GM19239 (cell line): ENCODE measurements at places on chromosomes 11 and 22.

DNA sequence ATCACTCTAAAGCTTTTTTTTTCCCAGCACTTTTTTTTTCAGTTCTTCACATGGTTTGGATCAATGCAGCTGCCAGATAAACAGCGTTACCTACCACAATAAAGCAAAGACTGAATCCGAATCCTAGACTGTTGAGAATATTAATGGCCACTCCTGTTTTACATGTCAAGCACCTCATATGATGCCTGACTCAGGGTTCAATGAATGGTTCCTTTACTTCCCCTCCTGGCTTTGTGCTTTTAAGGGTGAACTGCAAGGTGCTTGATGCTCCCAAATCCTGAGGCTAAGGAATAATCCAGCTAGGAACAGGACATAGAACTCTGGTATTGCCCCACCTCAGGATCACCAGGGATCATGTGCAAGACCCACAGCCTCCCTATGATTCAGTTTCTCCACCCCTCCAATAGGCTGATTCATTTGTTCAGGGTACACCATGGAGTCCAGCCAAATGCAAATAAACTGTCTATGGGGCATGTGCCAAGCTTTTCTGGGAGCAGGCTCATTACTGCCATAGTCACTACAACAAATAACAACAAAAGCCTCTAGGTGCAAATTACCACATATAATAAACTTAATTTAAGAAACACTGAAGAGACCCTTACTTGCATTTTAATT is 104.3 kb downstream of the GAB2 start:
- DNase-seq = no peak

DNA sequence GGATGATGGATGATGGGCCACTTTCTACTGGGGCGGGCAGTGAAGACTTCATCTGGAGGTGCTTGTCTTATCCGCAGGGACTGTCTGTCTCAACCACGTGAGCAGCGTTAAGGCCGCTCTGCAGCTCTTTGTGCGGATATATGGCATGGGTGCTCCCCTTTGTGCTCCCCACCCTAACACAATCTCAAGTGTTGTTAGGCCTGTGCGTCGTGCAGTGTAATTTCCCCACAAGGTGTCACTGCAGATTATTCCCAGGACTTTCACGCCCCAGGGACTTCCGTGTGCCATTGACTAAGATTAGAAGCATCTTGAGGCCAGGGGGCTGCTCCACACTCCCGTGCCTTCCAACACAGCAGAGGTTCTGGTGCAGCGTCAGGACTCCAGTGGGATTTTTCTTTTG is 65.3 kb downstream of the TBC1D22A start:
- DNase-seq = no peak

DNA sequence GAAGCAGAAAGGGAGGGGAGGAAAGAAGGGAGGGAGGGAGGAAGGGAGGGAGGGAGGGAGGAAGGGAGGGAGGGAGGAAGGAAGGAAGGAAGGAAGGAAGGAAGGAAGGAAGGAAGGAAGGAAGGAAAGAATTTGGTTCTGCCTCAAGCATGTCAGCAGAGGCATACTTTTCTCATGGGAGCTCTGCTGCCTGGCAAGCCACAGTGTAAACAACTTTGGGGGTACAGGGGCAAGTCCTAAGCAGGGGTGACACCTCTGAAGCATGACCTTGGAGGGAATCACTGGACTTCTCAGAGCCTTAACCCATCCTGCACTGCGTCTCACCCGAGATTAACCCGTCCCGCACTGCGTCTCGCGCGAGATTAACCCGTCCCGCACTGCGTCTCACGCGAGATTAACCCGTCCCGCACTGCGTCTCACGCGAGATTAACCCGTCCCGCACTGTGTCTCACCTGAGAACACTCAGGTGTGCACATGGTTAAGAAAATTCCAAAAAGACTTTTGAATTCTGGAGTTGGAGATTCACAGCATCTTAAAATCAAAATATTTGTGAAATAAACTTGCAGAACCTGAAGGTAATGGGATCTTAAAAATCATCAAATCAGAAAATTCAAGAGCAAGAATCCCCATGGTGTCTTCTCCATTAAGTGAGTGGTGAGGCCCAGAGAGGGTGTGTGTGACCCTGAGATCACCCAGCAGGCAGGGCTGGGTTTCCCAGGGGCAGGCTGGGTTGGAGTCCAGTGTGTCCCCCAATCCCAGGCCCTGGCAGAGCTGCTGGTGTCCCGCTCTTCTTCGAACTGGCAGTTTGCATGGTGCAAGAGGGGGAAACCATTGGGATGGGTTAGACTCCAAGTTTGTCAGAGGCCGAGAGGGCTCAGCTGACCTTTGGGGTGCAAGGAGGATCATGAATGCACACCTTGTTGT is 190.4 kb downstream of the MN1 start:
- no peak for DNase-seq

DNA sequence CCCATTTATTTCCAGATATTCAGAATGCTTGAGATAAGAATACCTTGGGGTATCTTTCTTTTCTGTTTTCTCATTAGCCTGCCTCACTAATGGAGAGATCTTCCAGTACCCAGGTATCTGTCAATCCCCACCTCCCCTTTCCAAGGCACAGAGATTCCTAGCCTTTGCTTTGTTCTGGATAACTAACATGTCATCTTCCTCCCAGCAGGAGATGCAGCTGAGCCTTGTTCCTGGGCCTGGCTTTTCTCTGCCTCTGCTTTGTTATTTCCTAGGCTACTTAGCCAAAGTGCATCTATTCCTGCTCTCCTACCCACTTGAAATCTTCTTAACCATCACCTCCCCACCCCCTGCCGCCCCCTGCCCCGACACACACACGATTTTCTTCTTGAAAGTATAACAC is 297.1 kb downstream of the NELL1 start:
- no peak for DNase-seq

DNA sequence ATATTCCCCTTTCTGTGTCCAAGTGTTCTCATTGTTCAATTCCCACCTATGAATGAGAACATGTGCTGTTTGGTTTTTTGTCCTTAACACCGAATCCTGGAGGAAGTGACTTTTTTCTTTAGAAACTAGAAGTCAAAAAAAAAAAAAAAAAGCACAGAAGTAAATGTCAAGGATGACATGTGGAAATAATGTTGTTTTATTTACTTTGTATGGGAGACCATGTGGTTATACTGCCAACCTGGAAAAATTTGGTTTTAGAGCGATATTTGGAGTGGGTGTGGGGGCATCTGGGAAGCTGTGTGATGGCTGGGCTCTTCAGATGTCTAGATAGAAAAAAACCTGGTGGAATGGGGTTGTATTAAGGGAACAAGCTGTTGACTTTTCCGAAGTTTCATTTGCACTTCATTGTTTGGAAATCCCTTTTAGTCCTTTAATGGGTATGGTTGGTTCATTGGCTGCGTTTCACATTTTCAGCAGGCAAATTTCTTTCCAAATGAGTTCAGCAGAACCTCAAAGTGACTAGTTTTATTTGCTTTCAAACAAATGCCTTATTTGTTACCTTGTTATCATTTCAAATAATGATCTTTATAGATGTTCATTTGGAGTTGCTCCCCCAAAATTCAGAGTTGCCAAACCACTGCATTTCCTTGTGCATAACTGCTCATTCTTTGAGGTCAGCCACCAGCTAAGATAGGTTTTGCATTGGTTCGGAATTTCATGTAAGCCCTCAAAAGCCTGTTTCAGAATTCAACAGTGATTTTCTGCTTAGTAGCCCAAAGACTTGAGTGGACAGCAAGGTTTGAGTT is 508.2 kb downstream of the METTL15 start:
- no peak for DNase-seq

- no peak for DNase-seq
Measured at GRCh38 chr22:39248254-39248653, 3.5 kb upstream of the PDGFB start.

DNA sequence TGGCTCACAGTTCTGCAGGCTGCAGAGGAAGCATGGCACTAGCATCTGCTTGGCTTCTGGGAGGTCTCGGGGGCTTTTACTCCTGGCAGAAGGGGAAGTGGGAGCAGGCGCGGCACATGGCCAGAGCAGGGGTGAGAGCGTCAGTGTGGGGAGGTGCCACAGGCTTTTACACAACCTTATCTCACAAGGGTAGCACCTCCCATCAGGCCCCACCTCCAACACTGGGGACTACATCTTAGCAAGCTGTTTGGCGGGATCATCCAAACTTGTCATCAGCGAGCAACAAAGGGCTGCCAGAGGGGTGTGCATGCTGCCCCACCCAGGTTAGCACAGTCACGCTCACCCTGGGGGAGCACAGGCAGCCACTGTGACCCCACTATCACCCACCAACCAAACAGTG is 18.9 kb upstream of the YPEL1 start:
- DNase-seq = no peak

DNA sequence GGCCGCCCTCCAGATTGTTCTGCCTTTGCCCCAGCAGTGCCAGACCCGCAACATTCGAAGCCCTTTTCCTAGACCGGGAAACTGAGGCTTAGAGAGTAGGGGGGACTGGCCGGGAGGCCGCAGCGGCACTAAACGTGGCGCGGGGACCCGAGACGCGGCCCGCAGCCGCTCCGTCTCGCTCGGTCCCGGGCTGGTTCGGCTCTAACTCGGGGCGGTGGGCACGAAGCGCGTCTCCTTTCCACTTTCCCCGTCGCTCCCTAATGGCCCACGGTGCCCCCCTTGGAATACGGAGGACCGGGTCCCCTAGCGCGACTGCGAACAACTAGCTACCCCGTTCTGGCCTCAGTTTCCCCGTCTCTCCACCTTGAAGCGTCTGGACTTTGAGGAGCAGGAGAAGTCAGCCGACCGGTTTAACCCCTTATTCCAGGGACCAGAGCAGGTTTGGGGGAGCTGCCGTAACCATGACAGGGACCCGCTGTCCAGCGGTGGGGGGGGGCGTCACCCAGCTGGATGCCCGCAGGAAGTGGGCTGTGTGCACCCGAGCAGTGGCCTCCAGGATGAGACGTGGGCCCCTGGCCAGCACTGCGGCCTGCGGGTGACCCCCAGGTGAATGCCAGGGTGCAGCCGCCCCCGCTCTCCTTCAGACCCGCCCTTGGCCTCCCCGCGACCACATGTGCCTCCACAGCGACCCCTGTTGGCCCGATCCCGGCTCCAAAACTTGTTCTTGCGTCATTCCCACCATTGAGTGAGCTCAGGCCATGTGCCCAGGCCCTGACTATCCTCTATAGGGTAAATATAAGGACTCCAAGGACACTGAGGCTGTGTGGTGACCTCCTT is 1.1 kb downstream of the CDC42EP1 start:
- DNase-seq = peak; percentile 91
